Fibroblast of lung (primary cell): ENCODE measurements at places on chromosomes 2 and 18.

DNA sequence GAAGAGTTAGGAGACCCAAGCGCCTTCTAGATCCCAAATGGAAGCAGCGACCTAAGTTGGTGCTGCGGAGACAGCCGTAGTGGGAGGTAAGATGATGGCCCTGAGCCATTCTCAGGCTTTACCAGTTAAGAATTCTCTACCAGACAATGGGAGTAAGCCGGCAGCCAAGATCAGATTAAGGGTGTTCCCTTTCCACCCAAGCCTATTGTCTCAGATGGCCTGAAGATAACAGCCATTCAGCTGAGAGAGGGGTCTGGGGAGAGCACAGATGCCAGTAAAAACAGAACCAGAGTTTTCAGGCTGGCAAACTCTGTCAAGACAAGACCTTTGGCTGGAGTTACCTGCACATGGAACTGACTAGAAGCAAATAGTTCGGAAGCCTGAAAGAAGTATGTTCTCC, 191.7 kb upstream of the HAAO start:
- no peak for DNase-seq

- no peak for DNase-seq
These were observed 130.5 kb upstream of the CREB1 start for GRCh38 chr2:207399301-207399700.

DNA sequence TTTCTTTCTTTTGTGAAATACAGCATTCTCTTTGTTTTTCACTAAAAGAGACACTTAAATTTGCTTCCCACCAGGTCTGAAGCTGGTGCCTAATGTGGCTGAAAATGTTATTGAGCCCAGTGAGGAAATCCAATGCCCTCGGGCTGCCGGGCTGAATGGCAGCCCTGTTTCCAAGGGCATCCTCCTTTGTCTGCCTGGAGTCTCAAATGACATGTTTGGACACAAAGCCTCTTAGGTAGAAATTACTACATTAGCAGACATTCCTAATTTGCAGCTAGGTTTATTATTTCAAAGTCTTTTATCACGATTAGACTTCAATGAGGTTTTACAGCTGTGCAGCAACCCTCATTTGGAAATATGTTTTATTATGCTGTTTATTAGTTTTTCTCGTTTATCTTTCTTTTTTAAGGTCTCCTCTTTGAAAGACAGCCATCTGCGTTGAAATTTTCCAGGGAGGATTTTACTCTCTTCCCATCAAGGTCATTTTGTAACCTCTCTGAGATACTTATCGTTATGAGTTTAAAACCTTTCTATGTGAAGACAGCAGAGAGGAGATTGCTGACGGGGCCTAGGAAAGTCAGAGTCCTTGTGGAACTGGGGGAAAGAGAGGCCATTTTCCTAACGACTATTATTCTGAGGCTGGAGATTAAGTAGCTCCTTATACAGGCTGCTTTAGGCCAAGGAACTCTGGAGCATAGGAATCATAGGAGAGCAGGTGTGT, 59.0 kb upstream of the ZNF532 start:
- DNase-seq = no peak

DNA sequence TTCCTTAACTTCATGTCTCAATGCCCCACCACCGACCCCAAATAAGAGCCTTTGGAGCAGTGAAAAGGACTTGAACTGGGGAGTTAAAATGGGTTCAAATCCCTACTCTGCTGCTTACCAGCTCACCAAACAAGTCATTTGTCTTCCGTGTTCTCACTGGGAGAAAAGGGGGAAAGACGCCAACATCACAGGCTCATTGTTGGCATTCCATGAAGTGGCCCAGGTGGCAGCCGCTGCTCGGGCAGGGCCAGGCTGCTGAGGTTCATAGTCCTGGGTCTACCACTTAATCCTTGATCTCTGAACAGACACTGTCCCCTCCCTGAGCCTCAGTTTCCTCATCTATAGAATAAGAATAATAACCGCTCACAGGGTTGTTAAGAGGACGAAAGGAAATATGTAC, 103.0 kb downstream of the APOB start:
- no peak for DNase-seq

DNA sequence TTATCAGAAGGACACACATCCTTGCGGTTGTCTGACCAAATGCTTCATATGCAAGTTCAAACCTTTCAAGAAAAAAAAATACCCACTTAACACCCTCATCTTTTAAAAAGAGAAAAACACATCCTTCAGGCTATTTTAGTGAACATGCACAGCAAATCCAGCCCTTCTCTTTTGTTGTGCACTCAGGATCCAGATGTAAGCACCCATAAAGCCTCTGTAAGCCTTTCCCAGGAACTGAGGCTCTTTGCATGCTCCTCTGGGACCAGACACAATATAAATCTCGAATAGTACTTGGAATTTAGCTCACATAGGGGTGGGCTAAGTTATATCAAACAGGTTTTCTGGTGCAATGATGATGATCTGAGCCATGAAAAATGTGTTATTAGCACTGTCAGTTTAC, 308.8 kb upstream of the FAM98A start:
- DNase-seq = no peak

- DNase-seq = no peak
These were observed 254.8 kb downstream of the CYP26B1 start for GRCh38 chr2:71892896-71893295.

DNA sequence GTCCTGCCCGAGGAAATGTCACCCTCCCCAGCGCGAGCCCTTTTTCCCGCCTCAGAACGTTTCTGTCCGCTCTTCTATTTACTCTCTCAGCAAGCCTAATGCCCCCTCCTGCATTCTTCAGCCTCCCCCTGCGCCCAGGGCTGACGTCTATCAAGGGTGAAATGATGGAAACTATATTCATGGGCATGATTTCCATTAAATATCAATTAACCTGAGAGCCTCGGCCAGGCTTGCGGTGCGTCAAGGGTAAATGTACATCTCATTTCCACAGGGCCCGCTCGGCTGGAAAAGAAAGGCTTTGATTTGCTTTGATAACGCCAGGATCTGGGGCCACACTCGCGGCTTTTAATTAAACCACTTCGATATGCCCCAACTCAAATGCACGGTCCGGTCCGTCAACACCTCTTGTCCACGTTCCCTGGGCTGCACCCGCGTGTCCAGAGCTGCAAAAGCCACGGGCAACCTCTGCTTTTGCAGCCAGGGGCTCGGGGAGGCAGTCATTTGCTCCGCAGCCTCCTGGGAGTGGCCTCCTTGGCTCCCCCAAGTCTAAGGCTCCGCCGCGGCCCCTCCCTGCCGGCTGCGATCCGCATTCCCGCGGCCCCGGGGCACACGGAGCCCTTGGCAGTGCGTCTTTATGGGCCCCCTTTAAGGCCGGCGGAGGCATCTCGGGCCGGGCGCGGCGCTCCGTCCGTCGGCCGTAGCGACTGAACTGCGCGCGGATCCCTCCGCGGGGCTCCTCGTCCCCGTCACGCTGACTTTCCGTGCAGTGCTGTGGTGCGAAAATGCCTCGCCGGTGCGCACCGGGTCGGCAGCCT, at the start of gene HOXD8:
HOXD8 (plus strand) TSS at position 724 of the 815 bp plus-strand sequence. CDS start 662 bp downstream, outside the sequence.
- DNase-seq = peak; percentile 56
